ENCODE measurements at places on chromosomes 1 and 21.
A peak's percentile ranks its signal among the peaks of the same experiment; 100 is the strongest.

- no peak for DNase-seq
Observed at GRCh38 chr1:162364498-162364897, 12.2 kb downstream of the SPATA46 start.

DNA sequence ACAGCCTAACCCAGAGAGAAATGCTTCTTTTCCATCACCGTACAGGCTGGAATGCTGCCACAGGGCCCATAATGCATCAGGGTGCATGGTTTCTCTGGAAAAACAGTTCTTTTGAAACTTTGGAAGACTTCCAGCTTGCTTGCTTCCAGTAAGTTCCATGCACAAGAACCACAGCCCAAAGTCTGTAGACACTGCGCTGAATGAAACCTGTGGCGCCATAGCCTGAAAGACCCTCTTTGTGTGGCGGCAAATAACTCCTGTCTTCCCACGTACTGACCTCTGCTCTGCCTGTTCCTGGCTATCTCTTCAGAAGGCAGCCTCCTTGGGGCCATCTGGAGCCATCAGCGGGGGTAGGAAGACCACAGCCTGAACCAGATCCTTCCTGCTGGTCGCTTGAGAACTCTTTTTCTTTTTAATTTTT lies 15.1 kb downstream of the MIIP start:
- DNase-seq: no peak

GRCh38 chr1:47696737-47697441 lies 259.0 kb downstream of the FOXD2 start:
- DNase-seq: no peak

- no peak for DNase-seq
Observed at GRCh38 chr1:156961709-156962108, 41.3 kb downstream of the LRRC71 start.

- no peak for DNase-seq
Observed at GRCh38 chr1:44246806-44247205, 33.5 kb downstream of the DMAP1 start.

DNA sequence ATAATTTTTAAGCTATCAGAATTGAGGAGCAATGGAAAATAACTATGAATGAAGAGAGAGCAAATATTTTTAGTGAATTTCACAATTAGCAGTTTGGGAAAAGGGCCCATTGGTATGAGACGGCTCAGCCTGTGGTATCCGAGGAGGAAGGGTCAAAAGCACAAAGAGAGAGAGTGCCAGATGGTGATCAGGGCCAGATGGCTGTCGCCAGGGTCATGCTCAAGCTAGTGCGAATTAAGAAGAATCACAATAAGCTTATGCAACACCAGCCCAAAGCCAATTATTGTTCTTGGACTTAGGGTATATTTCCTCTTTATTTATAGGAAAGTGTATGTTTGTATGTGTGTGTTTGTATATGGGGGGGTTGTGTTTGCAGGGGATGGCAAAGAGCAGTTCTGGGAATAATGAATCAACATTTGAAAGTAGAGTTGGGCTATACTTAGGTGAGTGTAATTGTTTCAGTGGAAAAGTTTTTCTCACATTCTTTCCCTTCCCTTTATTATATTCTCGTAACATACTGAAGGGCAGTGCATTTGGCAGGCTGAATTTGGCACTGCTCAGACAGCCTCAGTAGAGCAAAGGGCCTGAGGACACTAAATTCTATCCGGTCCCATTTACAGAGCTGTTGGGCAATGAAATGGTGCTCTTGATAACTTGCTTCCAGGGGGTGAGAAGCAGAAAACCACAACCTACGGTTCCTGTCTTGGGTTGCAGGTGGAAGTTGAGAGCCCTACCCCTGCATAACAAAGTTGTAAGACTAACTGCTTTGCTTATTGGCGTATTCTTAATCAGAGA lies 19.5 kb upstream of the DDR2 start:
- DNase-seq: peak; percentile 59

DNA sequence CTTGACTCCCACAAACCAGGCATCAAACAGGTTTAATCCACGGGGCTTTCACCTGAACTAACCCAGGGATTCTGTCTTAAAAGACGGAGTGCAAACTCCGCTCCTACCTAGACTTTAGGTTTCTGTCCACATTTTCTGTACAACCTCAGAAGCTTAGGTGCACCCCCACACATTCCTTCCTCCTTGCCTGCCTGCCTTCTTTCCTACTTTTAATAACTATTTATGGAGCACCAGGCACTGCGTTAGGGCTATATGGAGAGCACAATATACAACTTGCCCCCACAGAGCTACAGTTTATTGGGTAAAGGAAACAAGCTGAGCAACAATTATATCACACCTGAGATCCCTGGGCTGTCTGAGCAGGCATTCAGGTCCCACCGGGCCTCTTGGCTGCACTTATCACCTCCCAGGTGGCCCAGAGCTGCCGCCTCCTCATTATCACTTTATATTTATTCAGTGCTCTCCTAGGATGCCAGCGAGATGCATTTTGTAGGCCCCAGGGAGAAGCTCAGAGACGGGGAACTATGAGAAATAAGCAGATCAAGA lies 64.1 kb downstream of the DNTTIP2 start:
- DNase-seq: no peak

- no peak for DNase-seq
Observed at GRCh38 chr1:99363531-99363930, 99.2 kb downstream of the PLPPR4 start.

- DNase-seq: no peak
Observed at GRCh38 chr1:66239834-66240233, 294.1 kb upstream of the SGIP1 start.

- DNase-seq: no peak
Observed at GRCh38 chr1:54160351-54160750, 7.6 kb upstream of the CDCP2 start.

DNA sequence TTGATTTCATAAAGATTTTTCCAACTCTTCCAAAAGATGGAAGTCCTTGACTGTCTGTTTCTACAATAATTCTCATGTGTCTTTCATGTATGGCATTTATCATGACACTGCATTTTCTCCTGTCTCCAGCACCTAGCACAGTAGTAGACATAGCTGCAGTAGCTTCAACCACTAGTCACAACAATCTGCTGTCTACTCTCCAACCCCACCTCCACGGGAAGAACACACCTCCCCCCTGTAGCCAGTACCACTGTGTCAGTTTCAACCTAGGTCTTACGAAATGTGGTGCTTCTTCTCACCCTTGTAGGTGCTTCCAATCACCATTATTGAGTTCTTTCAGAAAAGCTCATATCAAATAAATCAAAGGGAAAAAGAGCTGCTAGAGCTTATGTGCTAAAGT lies 425.1 kb upstream of the ADAMTS5 start:
- no peak for DNase-seq

GRCh38 chr1:22239378-22239777 lies 96.5 kb upstream of the WNT4 start:
- no peak for DNase-seq

GRCh38 chr21:22728091-22728490 lies 1729.9 kb downstream of the NCAM2 start:
- DNase-seq: no peak

DNA sequence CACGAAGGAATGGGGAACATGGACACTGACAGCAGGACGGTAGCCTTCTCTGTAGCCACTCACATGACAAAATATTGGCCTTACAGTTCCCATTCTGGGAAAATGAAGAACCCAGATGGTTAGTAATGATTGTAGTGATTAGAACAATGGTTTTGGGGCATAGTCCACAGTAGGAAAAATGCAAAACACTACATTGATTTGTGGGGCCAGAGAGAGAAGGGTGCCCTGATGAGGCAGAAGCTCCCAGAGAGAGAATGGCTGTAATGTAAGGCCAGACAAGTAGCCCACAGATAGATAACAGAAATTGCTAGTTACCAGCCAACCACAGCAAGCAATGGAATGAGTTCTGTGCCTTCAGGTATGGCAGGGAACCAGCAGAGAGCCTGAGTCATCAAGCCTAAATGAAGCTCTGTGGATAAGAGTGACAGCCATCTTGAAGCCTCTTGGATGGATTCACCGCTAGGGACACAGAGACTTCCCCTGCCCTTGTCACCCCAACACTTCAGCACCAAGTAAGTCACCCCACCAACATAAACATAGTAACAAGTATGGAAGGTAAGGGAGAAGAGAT lies 206.1 kb downstream of the BACH1 start:
- DNase-seq: no peak

DNA sequence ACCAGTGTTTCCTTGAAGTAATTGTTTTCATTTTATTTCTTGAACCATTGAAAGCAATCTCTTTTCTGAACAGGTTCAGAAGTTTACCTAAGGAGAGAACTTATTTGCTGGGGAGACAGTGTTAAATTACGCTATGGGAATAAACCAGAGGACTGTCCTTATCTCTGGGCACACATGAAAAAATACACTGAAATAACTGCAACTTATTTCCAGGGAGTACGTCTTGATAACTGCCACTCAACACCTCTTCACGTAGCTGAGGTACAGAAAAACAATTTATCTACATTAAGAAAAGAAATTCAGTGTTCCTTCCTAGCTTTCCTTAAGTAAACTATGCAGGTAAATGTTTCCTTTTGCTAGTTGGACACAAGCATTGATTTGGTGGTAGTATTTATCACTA lies 27.4 kb downstream of the AGL start:
- no peak for DNase-seq

DNA sequence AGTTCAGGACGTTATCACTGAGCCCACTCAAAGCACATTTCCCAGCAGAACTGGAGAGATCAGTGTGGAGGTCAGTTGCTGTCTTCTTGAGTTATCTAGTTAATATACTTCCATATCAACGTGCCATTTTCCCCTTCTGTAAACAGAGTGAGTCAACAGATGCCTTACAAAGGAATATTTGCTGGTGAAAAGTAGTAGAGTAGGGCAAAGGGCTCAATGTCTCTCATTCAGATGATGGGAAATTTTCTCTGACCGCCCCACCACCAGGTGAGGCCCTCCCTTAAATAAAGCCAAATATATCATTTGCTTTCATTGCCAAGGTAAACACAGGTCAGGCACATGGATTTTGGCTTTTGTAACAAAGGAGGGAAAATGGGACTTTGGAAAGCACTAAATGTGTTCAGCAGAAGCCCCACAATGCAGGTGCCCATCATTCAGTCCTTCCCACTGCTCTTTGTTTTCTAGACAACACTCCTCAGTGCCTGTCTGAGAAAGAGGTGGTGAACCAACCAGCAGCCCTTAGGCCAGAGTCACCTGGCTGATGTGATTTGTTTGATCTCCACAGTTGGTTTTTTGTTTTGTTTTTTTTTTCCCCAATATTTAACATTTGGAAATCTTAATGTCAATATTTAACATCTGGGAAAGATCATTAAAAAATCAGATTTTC lies 40.5 kb upstream of the SAMD13 start:
- no peak for DNase-seq

DNA sequence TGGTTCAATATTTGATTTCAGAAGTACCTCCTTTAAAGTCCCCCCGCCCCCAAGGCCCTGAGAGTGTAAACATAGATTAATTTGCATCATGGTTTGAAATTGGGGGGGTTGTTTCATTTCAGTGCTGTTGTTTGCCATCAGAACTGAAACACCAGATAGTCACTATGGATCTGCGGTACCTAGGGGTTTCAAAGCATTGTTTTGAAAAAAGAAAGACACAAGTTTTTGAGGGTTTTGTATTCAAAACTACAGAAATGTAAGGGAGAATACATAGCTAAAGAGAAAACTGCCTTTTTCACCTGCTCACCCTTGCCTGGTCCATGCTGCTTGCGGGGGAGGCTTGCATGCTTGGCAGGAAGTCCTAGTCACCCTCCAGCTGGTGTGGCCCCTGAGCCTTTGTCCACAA lies 59.3 kb downstream of the ACP6 start:
- DNase-seq: no peak
